ENCODE measurements at places on chromosomes 7 and 10.
A peak's percentile ranks its signal among the peaks of the same experiment; 100 is the strongest.

GRCh38 chr10:117817116-117817515, 229.6 kb downstream of the RAB11FIP2 start:
- no peak for DNase-seq

DNA sequence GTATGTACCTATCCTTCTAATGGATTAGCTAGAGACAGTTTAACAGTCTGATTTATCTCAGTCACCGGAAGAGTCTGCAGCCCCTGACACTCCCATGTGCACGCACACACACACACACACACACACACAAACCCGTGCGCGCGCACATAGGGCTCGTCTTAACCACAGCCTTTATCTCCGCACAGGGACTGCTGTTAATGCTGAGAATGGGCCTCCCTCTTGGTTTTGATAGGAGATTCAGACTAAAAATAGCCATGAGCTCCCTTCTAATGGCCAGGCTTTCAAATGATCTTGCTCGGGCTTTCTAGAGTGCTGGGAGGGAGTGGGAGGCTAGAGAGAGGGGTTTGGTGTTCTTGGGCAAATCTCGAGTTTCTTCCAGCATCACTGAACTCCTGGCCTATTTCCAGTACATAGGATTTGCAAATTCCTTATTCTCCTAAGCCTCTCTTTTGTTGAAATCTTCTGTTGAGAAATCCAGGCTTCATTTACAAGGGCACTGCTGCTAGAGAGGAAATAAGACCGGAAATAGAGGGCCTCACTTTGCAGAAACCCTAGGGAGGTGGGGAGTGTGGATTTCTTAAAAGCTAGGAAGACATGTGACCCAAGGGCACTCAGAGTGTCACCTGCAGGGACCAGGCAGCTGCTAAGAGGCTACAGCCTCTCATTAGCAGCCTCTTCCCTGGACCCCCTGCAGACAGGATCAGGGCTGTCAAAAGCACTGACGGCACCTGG, 2.4 kb downstream of the TMEM72 start:
- peak; percentile 52 for DNase-seq

DNA sequence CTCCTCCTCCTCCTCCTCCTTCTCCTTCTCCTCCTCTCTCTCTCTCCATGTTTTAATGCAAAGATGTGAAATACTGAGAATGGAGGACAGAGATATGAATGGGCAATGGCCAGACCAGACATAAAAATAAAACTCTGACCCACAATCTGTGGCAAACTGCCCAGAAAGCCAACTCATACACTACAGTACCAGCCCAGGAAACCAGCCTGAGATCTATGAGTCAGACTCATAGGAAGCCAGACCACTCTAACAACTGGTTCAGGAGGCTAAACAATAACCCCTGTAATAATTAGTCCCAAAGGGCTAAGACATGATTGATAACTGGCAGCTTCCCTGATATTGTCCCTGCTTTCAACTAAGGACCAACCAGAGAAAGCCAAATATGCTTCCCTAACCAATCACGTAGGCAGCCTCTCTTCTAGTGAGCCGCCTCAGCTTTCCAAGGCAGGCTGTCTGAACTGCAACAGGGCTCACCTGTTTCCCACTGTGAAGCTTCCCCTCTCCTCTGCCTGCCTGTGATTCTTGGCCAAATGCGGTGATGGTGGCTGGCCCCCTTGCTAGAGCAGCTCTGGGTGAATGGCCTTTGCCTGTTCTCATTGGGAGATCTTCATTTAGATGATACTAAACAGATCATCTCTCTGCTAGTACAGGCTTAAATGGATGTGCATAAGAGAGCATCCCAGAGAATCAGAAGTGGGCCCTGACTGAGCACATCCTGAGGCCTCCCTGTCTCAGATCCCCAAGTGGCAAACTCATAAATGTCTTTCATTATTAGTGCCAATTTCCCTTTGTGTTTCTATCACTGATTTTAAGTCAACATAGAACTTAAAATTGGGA, 817.6 kb downstream of the TNS3 start:
- DNase-seq: no peak

DNA sequence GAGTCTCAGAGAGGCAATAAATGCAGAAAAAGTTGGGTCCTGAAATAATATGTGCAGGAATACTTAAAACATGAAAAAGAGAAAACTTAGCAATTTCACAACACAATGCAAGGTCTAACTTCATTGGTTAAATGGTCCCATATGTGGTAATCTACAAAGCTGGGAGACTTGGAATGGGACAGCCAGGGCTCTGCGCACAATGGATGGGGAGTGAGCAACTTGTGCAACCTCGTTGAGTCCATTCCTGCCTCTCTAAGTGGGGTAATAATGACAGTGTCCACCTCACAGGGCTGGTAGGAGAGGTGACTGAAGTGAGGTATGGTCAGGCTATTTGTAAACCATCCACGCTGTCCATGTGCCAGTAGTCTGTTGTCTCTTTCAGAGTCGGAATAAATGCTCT, 11.8 kb upstream of the EMX2 start:
- no peak for DNase-seq

GRCh38 chr7:7439564-7439963, 96.1 kb downstream of the COL28A1 start:
- DNase-seq: no peak

- peak; percentile 63 for DNase-seq
Measured at GRCh38 chr10:96719850-96720421, 378 bp downstream of the PIK3AP1 start.

DNA sequence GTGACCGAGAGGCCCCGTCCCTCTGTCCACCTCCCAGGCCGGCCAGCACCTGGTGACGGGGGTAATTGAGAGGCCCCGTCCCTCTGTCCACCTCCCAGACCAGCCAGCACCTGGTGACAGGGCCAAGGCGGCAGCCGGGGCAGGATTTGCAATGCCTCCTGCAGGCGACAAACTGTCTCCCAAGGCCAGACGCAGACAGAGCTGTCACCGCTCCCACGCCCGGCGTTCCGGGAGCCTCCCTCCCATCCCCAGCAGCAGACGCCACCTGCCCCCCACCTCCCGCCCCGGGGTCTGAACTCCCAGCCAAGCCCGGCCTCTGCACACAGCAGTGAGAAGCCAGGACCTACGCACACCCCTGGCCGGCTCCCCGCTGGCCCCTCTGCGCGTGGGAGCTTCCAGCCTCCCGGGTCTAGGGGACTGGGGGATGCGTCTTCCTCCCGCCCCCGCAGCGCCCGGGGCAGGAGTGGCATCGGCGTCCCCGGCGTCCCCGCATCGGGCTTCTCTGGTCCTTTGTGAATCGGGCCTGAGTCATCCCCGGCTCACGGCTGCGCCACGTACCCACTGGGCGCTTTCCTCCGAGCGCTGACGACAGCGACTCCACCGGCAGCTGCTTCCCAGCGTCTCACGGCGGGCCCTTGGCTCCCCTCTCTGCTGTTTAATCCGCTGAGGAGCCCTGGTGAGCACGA, 95.1 kb upstream of the DIP2C start:
- peak; percentile 74 for DNase-seq

DNA sequence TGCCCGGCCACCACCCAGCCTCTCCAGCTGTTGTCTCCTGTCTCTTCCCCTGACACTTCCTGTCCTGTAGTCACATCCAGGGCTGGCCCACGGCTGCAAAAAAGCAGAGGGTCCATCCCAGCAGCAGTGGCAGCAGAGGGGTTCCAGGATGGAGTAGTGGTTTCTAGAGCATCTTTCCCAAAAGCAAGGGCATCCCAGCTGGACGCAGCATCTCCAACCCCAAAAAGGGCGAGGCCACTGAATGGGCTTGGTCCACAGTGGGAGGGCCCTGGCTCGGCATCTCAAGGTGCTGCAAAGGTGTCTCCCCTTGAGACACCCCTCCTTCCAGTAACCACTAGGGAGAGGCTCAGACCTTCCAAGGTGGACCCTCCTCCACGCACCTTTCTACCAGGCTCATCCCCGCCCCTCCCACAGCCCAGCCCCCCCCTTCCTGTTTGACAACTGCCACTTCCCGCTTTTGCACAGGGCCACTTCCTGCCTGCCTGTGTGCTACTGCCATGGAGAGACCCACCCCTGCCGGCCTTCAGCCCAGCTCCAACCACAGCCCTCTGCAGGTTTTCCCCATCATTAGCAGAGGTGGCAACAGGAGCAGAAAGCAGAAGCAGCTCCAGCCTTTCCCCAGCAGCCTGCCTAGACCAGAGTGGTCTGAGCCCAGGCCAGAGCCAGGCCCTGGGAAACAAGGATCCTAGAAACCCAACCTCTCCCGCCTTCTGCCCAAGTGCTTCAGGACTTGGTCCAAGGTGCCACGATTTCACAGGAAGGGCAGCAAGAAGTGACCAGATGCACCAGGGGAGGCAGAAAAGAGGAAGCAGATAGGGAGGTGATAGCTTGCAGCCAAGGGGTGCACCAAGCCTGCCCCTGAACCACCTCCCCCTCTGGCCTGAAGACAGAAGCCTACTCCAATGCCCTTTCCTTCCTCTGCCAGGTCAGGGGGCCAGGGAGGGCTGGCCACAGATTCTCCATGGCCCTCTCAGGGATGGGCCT, 8.6 kb downstream of the CAMK2G start:
- no peak for DNase-seq

- DNase-seq: no peak
Measured at GRCh38 chr7:123305840-123306375, 106.1 kb upstream of the SLC13A1 start.

- no peak for DNase-seq
Measured at GRCh38 chr7:135388616-135389015, 121.3 kb downstream of the CNOT4 start.

DNA sequence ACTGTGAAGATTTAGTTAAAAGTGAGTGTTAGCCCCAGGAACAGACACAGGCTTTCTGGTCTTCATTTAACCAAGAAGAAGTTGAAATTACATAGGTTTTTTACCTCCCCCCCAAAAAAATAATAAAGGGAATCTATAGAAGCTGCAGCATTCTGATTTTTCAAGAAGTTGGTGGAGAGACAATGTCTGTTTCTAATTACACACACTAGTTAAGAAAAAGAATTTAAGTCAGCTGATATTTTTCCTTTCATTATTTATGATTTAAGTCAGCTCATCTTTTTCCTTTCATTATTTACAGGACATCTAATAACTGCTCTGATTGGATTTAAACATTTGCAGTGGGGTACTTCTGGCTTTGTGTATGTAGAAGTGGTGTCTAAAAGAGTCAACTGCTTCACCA, 201.4 kb upstream of the NRP1 start:
- no peak for DNase-seq

DNA sequence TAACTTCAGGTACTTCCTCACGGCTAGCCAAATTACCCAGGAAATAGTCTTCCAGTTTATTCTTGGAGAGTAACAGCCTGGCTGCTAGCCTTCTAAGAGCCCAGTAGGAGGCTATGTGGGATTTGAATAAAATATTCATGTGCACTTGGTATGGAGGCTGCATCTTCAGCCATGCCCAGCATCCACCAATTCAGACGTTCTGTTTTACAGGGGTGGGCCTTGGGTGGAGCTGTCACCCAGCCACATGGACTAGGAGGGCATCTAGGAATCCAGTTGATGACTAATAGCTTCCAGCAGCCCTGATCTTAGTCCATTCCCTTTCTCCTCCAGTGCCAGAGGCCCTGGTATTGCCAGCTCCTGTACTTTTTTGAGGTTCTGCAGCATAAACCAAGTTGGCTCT, 66.3 kb upstream of the ZRANB1 start:
- DNase-seq: no peak

GRCh38 chr7:40348126-40348728, 213.4 kb downstream of the SUGCT start:
- DNase-seq: no peak

GRCh38 chr7:20033621-20034400, 183.4 kb downstream of the MACC1 start:
- no peak for DNase-seq

DNA sequence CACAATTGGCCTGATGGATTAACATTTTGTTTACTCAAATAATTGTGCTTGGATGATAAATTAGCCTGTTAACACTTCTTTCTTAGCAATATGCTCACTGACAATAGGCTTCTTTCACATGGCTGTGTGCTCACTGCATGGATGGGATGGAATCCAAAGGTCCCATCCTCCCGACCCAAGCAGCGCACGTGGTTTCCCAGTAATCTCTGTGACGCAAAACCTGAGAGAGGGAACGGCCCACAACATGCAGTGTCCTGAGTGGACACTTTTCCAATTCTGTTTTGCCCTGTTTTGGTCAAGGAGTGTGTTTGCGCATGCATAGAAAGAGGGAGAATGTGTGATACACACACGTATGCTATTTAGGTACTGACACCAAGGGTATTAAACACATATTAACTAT, 42.1 kb upstream of the RASGEF1A start:
- peak; percentile 64 for DNase-seq

DNA sequence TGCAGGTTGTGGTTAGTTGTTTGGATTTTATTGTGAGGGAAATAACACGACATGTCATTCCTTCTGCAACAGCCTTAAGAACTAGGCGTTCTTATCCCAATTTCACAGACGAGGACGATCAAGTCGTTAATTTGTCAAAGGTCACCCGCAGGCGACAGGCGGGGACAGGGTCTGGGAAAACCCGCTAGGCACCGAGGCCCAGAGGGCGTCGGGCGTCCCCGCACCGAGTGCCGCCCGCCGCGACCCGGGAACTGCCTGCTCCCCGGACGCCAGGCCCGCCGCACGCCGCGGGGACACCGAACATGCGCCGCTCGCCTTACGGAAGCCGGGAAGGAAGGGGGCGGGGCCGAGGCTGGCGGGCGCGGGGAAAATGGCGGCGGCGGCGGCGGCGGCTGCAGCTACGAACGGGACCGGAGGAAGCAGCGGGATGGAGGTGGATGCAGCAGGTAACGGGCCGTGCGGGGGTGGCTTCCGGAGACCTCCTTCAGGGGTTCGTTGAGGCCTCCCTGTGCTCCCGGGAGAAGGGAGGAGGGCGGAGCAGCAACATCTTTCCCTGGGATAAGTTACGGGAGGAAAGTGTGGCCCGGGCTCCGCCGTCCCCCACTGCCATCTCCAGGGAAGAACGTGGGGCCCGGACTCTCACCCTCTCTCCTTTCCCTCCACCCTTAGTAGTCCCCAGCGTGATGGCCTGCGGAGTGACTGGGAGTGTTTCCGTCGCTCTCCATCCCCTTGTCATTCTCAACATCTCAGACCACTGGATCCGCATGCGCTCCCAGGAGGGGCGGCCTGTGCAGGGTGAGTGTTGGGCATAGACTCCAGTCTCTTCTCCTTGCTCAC, at the start of gene COPS6:
Gene COPS6, plus strand, starts transcription at position 349 of the 837 bp plus-strand sequence. Its CDS starts 22 bp downstream, at position 371.
- DNase-seq: peak; percentile 81

GRCh38 chr10:27390681-27391080, 113.4 kb upstream of the RAB18 start:
- DNase-seq: no peak

DNA sequence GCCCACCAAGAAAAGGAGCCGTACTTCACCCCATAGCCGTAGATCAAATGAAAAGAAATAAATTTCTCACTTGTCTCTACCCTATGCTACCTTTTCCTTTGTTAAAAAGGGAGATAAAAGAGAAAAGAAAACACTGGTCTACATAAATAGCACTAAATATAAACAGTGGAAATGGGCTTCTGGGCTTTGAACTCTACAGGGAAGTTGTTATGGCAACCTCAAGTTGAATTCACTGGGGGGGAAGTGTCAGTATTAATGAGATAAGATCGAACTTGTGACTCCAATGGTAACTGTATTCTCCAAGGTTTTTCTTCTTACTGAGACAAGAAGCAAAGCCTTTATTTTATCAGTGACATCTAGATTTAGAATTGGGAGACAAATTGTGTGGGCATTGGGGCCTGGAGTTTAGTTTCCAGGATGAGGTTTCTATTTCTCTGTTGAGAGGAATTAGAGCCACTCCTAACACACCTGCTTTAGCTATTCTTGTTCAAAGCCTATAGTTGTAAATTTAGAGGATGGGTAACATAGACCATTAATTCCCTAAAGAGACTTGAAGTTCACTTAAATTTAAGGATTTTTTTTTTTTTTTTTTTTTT, 604.3 kb upstream of the GALNT17 start:
- DNase-seq: no peak

All from NCI-H1417 (cell line).